ENCODE measurements at places on chromosomes 3 and 15.

DNA sequence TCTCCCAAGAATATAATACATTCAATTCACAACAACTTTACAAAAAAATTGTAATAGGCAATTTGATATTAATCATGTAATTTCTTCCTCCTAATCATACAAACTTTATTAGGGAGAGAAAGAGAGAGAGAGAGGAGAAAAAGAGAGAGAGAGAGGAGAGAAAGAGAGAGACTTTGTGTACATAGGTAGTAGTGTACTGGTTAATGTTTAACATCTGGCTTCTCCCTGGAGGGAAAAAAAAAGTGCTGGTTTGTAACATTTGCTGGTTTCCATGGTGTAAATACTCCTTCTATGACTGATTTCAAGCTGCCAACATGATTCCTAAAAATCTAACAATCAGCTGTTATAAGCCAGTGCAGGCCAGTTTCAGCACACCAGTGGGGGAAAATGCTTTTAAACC is 98.0 kb upstream of the ARHGEF26 start:
- no peak for DNase-seq

- DNase-seq = no peak
Measured at GRCh38 chr3:51401735-51402134, 10.7 kb downstream of the RBM15B start.

GRCh38 chr3:53078656-53079055 is 32.8 kb upstream of the SFMBT1 start:
- no peak for DNase-seq

DNA sequence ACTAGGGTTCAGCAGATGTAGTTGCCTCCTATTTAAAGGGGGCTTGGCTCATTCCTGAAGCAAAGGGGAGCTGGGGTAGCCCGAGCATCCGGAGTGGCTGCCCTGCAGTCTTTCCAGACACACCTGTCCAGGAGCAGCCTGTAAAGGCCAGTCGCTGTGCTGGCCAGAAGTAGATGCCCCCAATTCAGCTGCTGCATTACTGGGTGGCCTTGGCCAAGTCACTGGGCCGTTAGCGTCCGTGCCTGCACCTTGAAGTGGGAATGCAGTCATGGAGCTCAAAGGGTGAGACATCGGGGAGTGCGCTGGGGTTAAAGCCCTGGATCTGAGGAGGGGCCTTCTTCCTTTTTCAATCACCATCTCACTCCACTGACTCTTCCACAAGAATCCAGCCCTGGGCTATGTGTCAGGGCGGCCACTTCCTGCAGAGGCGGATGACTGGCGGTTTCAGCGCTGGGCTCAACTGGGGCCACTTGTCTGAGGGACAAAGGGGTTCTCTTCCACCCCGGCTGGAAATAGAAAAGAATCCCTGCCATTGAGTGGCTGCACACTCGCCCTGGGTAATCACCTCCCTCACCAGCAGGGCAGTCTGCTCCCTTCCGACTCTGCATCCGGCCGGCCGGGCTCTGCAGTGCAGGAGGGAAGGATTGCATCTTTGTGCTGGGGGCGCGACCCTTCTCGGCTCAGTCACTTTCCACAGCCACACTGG is 11.8 kb downstream of the ALDH1A3 start:
- no peak for DNase-seq

- no peak for DNase-seq
Measured at GRCh38 chr3:126433496-126434263, 39.0 kb downstream of the CFAP100 start.

DNA sequence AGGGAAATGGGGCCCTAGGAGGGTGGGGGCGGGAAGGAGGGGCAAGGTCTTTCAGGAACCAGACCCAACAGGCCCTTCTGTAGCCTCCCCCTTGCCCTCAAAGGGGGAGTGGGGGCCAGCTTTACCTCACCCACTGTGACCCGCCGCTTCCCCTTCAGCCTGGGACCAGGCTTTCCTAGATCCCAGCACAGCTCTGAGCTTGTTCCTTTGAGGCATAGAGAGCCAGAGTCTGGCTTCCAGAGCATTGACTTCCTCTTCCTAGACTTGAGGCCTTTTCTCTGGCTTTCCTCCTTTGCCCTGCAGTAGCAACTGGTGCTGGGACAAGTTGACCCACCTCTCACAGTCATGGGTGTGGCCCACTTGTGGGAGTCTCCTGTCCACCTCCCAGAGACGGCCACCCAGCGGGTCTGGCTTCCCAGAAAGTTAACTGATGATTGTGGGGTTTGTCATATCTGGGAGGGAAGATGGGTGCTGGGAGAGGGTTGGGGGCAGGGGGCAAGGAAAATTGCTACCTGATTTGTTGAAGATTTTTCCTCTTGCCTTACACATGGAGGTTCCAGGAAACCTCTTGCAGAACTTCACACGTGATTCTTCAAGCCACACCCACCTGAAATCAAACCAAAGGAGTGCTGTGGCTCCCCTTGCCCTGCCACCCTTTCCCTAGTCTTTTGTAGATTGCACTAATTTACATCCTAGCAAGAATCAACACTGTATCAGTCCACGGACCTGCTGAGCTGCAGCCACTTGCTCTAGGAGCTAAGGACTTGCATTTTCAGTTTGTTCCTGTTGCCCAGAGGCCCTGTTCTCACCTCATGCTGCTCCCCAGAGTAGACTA is 4.1 kb upstream of the CHST14 start:
- no peak for DNase-seq

- DNase-seq = no peak
Measured at GRCh38 chr3:114119776-114120175, 59.1 kb downstream of the DRD3 start.

GRCh38 chr3:116256843-116257485 is 188.3 kb downstream of the LSAMP start:
- DNase-seq = no peak

DNA sequence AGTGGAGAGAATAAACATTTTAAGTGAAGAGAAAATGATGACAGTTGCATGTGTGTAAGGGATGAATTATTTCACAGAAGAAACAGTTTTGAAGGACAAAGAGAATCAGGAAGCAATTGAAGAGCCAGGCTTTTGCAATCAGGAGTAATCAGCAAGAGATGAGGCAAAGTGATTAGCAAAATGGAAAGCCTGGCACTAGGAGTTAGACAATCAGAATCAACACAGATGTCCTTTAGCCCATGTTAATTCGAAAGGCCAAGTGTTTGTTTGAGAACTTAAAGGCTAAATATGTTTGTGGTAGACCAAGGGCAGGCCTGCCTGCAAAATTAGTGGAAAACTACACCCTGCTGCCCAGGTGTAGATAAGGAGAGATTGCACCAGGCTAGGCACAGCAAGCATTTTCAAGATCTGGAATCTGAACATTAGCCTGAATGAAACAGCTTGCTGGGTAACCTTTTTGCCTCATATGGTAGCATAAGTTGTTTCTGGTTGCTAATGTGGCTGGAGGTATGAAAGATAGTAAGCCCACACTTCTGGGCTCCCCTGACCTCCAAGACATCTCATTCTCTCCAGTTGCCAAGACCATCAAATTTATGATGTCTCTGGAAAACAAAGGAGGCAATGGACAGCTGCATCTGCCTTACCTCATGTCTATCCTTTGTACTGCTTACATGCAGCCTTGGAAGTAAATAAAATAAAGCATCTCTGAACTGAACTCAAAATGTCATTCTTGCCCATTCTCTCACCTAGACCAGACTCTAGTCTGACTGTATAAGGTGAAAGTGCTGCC is 22.0 kb upstream of the LEKR1 start:
- DNase-seq = no peak

DNA sequence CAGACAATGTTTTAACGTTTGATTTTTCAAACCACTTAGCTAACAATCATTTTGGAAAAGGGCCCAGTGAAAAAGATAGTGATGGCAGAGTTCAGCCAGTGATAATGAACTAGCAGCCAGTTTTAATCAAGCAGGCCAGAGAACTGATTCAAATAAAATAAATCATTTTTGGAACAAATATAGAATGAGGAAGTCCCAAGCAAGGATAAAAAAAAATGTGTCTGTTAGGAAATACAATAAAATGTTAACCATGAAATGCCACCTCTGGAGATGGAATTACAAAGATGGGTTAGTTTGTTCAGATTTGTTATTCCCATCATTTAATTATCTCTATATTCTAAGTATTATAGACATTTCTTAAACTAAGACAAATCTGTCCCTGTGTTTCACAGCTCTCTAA is 1.1 kb downstream of the HERC1 start:
- no peak for DNase-seq
